ENCODE measurements at places on chromosomes 11 and 22.
A peak's percentile ranks its signal among the peaks of the same experiment; 100 is the strongest.

DNA sequence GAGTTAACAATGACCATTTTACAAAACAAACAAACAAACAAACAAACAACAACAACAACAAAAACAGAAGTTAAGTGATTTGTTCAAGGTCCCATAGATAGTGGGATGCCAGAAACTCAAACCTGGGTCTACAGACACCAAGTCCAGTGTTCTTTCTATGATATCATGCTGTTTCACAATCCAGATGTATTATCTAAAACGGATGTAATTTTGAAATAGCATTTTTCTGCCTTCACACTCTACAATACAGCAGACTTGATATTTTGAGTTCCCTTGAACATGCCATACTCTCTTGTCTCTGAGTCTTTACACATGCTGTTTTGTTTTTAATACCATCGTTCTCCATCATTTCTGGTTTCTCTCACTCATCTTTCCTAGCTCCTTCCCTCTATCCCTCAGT lies 104.5 kb downstream of the RELT start:
- DNase-seq: no peak

GRCh38 chr11:90500922-90501568 lies 278.2 kb upstream of the CHORDC1 start:
- DNase-seq: no peak

DNA sequence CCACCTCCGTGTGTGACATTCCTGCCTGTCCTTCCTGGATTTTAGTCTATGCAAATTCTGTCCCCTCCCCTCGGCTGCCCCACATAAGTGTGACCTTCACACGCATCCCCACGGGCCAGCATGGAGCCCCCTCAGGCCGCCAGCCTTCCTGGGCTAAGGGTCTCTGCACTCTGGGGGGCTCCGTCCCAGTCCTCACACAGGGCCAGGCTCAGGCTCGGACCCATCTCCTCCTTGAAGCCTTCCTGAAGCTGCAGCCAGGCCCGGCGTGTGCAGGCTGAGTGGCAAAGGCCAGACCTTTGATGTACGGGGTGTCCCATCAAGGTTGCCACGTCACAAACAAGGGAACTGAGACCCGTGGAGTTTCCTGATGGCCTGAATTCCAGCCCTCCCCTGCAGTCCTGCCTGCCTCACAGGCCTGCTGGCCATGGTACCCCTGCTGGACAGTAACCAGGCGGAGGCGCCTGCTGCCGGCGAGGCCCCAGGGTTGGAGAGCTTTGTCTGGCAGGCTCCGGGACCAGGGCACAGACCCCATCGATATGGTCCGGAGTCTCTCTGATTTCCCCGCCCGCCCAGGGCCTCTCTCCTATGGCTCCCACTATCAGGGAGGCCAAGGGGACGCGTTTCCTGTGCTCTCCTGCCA lies 791.7 kb downstream of the BRD1 start:
- no peak for DNase-seq

GRCh38 chr22:25763239-25763777 lies 21.3 kb downstream of the MYO18B start:
- no peak for DNase-seq

DNA sequence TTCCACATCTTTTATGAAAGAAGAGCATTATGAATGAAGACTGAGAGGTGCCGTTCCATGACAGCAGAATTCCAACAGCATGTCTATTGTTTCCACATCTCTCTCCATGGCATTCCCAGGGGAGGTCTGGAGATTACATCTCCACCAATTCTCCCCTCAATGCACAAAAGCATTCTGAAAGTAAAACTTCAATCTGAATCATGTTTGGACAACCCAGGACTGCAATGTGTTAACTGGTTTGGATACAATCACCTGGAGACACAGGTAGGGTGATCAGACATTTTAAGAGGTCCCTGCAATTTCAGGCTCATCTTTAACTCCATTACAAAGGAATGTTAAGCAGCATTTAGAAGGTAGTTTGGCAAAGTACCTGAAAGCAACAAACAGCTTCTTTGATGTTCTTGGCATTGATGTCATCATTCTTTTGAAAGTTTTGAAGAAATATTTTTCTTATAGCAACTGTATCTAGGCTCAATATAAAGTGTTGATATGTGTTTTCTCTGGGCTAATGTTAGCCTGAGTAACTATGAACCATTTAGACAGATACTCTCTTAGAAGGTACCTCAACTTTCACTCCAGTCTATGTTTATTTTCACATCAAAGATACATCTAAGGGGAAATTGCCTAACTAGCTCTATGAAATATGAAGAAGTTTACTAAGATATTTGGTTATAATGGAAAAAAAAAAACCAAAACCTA lies 181.4 kb upstream of the MTMR2 start:
- DNase-seq: no peak

- DNase-seq: no peak
These were observed 4.4 kb downstream of the TMEM109 start for GRCh38 chr11:60918251-60918938.

GRCh38 chr22:47605886-47606285 lies 843.4 kb downstream of the TBC1D22A start:
- no peak for DNase-seq

- DNase-seq: no peak
These were observed 55.1 kb upstream of the SEPTIN5 start for GRCh38 chr22:19658967-19659804.

- DNase-seq: no peak
These were observed 17.6 kb downstream of the PPIL2 start for GRCh38 chr22:21683401-21683811.

- DNase-seq: no peak
These were observed 610.1 kb upstream of the ANO5 start for GRCh38 chr11:21582791-21583190.

DNA sequence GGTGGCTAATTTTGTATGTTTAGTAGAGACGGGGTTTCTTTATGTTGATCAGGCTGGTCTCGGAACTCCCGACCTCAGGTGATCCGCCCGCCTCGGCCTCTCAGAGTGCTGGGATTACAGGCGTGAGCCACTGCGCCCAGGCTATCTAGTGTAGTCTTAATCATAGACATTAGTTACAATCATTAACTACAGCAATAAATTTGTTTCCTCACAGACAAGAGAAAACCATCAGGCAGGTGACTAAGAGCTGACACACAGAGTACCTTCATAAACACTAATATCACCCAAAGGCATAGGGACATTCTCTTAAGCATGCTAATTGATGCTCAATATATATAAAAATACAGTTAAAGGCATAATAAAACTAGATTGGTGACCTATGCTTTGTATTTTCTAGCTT lies 19.4 kb downstream of the SDHD start:
- DNase-seq: no peak

DNA sequence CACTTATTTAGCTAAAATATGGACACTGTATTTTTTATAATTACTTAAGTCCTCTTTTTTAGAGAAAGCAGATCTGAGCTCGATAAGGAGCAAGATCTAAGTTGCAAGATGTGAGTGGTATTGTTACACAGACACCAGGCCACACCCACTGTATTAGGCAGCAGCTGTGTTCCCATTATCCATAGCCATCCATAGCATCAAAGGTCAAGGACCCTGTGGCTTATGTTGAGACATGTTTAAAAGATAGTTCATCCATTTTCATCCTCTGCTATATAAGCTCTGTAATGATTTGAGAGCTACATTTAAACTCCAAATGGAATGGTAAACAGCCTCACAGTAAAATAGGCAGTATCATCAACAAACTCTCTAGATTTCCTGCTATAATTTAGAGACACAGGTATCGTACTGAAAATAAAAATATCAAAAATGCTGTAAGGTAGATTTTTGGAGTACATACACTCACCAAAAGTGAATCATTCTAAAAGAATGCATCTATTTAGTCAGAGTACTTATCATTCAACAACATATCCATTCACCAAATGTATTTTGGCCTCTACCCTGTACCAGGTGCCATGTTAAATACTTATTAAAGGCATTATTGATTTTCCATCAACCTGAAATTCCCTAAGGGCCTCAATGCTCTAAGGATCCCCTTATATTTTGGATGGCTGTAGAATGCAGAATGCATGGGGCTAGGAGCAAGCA lies 574.0 kb downstream of the LRRC4C start:
- no peak for DNase-seq

DNA sequence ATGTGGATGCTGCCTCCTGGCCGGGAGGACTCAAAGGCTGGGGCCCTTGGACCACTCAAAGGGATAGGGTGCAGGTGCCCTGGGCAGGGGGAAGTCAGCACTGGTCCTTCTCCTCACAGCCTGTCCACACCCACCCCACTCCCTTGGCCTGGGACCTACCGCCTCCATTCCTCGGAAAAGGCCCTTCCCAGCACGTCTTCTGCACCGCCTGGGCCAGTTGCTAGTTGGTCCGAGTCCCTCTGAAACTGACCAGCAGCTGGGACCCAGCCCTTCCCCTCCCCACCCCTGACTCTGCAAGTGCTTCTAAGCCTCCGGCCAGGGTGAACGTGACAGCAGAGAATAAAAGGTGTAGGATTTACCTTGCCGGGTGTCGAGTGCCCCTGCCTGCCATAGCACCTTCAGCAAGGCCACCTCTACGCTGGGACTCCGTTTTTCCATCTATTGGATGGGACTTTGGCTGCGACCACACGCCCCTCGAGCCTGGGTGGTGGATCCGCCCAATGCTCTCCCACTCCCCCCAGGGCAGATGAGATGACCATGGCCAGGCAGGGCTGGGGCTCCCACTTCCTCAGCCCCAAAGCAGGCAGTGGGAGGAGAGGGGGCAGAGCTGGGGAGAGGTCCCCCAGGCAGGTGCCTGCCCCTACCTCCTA lies 37.3 kb downstream of the OSBPL5 start:
- DNase-seq: no peak

- no peak for DNase-seq
These were observed 186.4 kb downstream of the BUD13 start for GRCh38 chr11:116586392-116586791.

GRCh38 chr11:3840870-3841425 lies at the start of gene RHOG:
Gene RHOG, minus strand, starts transcription at chr11:3840959. Its CDS starts 12,821 bp downstream, at chr11:3828138.
- DNase-seq: peak; percentile 58

Data from neuronal stem cell (in vitro differentiated cells).